ENCODE measurements at places on chromosomes 16 and 17.

DNA sequence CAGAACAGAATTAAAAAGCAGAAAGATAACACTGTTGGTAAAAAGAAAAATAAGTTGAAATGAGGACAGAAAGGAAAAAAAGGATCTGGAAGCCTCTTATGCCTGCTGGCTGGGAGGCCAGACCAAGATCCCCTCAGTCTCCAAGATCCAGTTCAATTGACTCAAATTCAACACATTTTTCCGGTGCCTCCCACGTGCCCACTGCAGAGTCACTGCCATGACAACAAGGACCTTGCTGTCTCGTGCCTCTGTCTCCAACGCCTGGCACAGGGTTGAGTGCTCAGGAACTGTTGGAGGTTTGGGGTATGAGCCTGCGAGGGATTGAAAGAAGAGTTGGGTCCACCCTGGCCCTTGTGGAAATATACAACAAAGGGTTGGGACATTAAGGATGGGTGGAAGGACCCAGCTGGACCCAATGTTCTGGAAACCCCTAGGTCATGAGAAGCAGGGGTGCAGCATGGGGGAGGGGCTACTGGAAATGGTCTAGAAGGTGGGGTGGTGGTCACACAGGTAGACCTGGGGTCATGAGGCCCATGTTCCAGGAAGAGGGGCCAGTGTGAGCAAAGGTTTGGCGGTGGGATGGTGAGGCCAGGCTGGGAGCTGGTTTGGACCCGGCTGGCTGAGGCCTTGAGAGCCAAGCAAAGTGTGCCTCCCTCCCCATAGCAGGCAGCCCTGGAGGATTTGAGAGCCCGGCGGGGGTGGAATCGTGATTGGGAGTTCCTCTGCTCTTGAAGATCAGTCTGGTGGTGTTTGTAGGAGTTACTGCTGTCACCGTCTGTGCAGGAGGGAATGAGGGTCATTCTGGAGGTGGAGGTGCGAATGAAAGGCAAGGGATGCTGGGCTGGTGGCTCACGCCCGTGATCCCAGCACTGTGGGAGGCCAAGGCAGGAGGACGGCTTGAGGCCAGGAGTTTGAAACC lies 1.3 kb downstream of the IL34 start:
- DNase-seq = no peak

GRCh38 chr16:72739577-72739976 lies 308.4 kb downstream of the ZFHX3 start:
- peak; percentile 69 for DNase-seq

DNA sequence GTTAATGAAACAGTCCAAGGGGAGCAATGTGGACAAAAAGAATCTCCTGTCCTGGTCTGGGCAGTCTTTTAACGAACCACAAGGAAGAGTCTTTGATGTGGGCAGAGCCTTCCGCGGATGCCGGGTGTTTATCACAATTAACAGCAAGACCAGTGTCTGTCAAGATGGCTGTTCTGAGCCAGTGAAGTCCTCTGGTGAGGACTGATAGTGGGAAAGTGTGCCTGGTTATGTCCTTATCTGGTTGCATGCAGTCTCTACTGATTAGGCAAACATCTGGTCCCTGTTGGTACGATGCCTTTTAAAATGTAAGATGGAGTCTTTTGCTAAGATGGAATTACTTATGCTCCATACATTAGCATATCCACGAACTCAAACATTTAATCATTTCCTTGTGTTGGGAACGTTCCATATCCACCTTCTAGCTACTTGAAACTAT lies 88.5 kb downstream of the ZNF18 start:
- no peak for DNase-seq

- DNase-seq = no peak
These were observed 33.3 kb upstream of the RGS9 start for GRCh38 chr17:65103896-65104295.

GRCh38 chr17:13484020-13484419 lies 117.7 kb downstream of the HS3ST3A1 start:
- peak; percentile 46 for DNase-seq

- no peak for DNase-seq
These were observed 839 bp downstream of the PLD2 start for GRCh38 chr17:4807605-4808377.

- DNase-seq = no peak
These were observed 67.7 kb downstream of the CYLD start for GRCh38 chr16:50809561-50809960.

GRCh38 chr16:81649561-81650184 lies 129.4 kb upstream of the PLCG2 start:
- peak; percentile 42 for DNase-seq

DNA sequence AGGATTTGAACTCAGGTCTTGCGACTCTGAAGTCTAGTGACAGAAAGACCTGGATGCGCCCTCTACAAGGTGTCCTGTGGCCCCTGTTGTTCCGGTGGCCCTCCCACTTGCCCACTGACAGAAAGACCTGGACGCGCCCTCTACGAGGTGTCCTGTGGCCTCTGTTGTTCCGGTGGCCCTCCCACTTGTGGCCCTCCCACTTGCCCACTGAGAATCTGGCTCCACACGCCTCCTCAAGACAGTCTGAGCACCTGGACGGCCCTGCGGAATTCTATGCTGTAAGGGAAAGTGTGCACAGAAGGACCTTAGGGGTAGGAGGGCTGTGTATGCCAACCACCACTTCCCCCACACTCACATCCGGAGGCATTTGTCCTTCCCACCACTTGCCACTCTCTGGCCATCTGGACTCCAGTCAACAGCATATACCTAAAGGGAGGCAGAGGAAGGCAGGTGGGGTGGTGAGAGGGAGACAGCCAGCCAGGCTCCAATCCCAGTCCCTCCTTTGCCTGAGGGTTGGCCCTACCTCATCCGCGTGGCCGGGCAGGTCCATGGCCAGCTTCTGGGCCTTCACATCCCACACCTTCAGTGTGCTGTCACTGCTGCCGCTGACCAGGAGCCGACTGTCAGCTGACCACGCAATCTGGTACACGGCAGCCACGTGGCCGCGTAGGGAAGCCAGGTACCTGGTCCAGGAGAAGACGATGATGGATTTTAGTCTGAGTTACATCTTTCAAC lies 9.1 kb downstream of the NLE1 start:
- no peak for DNase-seq

DNA sequence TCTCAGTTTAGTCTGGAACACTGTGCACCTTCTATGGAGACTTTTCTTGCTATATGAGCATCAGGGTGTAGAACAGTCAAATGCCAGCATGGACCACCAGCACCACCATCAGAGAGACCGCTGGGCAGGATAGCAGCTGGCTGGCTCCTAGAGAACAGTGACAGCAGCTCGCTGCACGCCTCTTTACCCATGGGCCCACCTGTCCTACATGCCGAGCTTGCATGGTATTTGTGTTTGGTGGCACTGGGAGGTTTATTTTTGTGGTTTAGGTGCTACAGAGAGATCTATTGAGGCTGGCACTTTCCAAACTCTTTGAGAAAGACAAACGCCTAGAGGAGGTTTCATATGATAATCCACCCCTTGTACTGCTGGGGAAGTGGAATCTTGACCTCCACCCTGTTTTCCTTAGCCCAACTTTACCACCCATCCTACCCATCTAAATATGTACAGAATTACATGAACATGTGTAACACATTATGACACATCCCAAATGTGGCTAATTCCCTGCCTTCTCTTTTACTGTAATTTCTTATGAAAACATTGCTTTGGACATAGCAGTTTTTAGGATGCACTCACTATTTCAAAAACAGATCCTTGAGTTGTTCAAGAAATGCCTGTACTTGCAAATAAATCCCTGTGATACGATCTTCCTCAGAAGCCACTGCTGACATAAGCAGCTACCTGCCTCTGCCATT lies 46.3 kb downstream of the COG7 start:
- peak; percentile 15 for DNase-seq

DNA sequence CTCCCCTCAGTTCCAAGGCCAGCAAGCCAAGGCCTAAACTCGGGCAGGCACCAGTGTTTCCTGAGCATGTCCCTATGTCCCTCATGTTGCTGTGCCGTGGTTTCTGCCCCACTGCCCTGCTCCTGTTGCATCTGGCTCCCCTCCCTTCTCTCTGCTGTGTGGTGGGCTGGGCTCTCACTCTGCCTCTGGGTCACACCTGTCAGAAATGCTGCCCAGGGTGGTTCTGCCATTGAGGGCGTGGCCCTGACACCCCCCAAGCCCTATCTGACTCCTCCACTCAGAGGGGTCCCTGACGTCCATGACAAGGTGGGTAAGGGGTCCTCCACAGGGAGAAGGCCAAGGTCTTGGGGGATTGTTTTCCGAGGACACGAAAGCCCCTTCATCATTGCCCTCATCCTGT lies 9.2 kb upstream of the ITGA3 start:
- DNase-seq = no peak

GRCh38 chr17:8488901-8489300 lies 53.2 kb downstream of the NDEL1 start:
- peak; percentile 92 for DNase-seq
